Renal pelvis (tissue), 12 donors: ENCODE measurements at places on chromosomes 4 and X.

DNA sequence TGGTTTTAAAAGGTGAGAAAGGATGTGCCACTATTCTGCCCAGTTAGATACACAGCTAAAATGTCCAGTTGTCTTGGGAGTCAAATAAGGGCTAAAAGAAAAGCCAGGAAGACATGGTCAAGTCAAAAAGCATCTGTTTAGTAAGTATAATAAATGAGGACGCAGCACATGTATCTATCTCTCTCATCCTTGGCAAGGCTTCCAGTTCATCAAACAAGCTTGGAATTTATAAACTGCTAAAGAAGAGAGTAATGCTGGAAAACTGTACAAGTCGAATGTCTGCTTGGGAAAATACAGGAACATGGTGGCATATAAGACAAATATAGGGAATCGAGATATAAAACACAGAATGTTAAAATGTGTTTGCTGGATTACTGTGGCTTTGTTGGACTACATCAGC, 106.7 kb downstream of the GPC3 start:
- no peak for DNase-seq

- no peak for DNase-seq
These were observed 46.7 kb downstream of the MAOB start for GRCh38 chrX:43835559-43835958.

DNA sequence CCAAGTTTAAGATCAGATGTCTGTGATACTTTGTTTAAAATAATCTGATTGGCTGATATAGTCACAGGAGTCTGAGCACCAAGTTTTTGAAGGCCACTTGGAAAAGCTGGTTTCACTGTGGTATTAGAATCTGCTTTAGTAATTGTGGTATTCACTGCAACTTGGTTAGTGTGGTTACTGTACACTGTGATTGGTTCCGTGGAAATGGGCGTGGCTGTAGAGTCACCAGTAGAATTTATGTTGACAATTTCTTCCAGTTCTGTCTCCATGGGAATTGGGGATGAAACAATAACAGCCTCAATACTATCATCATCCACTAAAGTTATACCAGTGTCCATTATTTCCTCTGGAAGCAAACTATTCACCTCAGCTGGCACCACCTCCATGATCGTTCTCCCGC, 26.2 kb downstream of the LIN54 start:
- DNase-seq: no peak

GRCh38 chr4:8694651-8695151, 102.1 kb downstream of the CPZ start:
- DNase-seq: no peak

DNA sequence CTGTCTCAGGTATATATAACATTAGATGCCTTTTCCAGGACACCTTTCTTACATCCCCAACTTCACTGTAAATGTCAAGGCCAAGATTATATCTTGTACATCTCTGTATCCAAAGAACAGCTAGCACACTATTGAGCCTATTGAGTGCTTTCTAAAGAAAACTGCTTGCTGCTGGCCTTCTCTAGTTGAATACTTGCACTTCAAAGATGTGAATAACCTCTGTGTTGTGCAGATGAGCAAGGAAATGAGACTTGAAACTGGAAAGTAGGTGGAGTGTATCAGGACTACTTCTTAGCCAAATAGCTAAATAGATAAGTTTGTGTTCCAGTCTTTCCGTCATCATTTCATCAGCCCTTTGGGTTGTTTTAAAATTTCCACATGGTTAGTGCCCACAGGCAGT, 704.4 kb upstream of the AMOT start:
- DNase-seq: no peak

- no peak for DNase-seq
These were observed 374.3 kb downstream of the IQCM start for GRCh38 chr4:149441338-149441737.

DNA sequence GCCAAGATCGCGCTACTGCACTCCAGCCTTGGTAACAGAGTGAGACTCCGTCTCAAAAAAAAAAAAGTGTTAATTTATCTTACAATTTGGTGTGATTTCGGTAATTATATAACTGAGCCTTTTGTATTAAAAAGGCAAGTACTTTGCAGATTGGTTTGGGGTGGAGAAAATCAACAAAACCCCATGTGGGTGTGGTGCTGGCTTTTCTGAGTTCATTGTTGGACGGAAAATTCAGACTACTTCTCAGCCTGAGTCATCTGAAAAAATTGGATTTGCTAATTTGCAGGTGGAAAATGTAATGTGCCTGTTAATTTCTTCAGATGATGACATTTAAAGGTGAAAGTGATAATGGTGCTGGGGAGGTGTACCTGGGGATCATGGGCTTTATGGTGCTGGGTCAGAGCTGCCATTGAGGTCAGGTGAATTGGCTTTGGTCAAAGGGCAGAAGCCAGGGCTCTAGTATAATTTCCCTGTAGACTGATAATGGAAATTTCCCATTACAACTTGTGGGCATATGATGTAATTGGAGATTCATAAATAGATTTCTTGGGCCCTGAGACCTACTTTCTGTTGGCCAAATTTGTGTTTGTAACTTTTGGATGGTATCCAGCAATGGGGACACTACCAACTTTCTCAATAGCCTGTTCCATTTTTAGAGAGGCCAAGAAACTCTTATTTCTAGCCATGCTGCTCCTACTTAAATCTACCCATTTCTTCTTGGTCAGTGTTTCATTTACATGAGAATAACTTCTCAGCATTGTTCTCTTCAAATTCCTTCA, 74.3 kb upstream of the TEX13D start:
- no peak for DNase-seq

DNA sequence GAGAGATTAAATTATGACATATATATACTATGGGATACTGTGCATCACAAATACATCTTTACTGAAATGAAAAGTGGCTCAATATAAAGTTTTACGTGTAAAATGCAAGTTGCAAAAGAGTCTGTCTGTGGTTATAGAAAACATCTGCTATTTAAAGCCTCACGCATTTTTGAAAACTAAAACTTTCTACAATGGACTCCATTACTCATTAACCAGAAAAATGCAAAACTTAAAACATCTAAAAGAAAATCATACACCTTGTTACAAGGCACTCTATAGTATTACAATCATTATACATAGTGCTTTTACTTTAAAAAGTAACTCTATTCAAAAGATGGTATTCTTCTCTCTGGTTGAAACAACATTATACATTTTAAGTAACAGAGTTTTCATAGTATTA, 755.6 kb downstream of the DMD start:
- no peak for DNase-seq

GRCh38 chr4:41119867-41120295, 94.5 kb downstream of the APBB2 start:
- no peak for DNase-seq

- DNase-seq: no peak
These were observed 333.1 kb upstream of the KLF3 start for GRCh38 chr4:38330936-38331335.

GRCh38 chr4:184151988-184152485, 65.6 kb downstream of the ENPP6 start:
- no peak for DNase-seq

GRCh38 chr4:7744142-7744804, 195.4 kb downstream of the AFAP1 start:
- DNase-seq: no peak

DNA sequence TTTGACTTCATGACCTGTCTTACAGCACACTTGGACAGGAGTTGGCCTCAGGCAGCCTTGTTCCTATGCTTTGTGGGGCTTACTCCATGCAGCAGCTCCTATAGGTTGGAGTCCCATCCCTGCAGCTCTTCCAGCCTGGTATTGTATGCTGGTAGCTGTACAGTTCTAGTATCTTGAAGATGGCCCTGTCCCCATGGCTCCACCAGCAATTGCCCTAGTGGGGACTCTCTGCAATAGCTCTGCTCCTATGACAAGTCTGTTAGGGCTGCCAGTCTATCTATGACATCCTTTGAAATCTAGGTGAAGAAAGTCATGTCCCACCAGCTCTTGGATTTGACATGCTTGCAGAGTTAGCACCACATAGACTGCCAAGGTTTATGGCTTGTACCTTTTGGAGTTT, 252.6 kb downstream of the ANTXR2 start:
- DNase-seq: no peak

GRCh38 chrX:1416327-1416784, 24.4 kb upstream of the SLC25A6 start:
- DNase-seq: no peak

- no peak for DNase-seq
These were observed 62.3 kb upstream of the CD99 start for GRCh38 chrX:2628751-2629315.

- no peak for DNase-seq
These were observed 405.9 kb downstream of the ADGRL3 start for GRCh38 chr4:61605984-61606383.

- DNase-seq: no peak
These were observed 107.9 kb downstream of the PSAPL1 start for GRCh38 chr4:7326693-7327340.

DNA sequence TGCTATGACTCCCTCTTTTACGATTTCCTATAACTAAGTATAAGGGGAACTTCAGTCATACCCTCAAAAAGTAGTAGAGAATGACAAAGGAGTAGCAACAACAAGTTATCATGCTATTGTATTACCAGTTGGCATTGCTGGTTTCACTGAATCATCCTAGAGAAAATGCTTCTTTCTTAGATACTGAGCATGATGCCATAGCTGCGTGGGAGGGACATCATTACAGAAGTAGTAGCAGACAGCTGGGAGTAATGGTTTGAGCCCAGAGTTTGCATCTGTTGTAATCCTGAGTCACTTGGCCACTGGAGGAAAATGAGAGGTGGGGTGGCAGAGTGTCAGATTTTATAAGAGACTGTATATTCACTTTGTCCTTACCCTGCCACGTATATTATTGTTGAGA, 38.6 kb downstream of the MTMR1 start:
- no peak for DNase-seq

DNA sequence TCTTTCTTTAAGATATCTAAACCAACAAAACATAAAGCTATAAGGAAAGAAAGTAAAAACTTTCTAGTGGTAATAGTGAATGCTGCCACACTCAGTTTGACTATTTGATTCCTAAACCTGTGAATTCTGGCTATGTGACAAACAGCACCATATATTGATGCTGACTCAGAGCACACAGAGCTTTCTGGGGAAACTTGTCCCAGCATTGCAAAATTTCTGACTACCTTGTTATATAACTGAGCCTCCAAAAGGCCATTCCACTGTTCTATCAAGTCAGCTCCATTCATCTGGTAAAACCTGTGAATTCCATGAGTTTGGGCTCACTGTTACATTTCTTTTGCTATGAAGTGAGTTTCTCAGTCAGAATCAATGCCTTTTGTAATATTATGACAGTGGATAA, 1229.7 kb downstream of the PCDH18 start:
- DNase-seq: no peak

DNA sequence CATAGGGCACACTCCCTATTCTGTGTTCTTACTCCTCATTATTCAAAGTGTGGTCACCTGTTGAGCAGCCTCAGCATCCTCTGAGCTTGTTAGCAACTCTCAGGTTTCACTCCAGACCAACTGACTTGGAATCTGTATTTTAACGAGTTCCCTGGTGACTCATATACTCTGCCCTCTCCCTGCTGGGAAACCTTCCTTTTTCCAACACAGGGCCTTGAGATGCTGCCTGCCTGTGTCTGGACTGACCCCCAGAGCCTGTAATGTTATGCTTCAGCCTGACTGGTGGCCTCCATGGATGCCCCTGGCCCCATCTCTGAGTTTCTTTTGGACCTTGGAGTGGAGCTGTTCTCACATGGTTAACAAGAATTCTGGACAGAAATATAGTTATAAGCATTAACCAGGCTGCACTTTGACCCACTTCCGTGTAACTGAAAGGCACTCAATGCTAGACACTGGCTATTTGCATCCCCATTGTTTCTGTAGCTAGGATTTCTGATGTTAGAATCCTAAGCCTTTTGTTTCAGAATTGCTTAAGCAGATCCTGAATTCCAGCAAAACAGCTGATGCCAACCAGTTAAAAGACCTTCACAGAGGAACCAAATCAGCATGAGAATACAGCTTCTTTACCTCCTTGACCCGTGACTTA, 262.6 kb downstream of the STIM2 start:
- no peak for DNase-seq

- DNase-seq: no peak
These were observed 162.5 kb upstream of the BCOR start for GRCh38 chrX:40260146-40260747.

- no peak for DNase-seq
These were observed 272.8 kb upstream of the TENM3 start for GRCh38 chr4:181970366-181970765.

DNA sequence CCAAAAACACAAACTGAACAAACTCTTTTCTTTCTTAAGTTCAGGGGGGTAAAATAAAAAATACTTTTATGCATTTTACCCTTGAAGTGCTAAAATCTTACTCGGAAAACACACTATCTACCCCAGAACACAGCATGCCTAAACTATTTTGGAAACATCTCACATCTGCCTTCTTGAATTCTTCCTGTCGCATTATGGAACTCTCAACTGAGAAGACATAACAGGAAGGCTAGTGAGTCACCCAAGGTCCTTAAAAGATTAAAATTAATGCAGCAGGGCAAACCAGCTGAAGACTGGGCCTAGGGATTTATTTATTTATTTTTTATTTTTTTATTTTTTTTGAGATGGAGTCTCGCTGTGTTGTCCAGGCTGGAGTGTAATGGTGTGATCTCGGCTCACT, 208.2 kb downstream of the APBB2 start:
- DNase-seq: no peak

- DNase-seq: peak; percentile 76
These were observed 1.7 kb downstream of the PRAF2 start for GRCh38 chrX:49071877-49072711.

GRCh38 chr4:122542411-122543236, 78.2 kb downstream of the IL21 start:
- DNase-seq: no peak

DNA sequence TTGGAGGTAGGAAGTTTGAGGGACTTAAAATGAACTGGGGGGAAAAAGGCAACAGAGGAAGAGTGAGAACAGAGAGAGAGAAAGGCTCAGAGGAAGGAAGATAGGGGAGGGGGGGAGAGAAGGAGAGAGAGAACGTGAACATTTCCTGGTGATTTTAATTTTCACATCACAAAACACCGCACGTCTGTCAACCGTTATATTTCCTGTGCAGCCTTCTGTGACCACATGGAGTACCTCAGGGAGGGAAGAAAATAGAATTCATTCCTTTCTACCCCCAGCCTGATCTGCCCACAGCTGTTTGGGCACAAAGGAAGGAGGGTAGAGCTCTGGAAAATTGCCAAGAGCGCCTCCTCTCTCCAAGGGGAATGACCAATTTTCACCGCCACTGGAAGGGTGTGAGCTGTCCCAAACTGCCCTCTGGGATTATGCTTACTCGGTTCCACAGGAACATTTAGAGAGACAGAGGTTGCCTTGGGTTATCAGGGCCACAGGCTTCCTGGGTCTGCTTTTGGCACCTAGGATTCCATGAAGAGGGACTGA, 135.7 kb upstream of the MAMLD1 start:
- DNase-seq: no peak

DNA sequence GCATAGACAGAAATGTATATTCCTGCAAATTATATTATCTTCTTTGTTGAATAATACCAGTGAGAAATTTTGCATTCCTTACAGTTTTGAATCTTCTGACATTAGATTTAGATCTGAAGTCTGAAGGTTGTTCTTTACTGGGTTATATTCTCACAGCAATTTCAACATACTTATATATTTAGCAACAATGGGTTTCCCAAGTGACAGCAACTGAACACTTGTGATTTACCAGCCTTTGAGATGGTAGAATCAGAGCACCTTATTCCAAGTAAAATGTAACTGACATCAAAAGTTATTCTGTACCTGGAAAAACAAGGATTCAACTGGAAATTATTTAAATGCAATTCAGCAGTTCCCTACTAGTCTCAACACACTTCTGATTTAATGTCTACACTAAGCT, 66.0 kb downstream of the RELL1 start:
- no peak for DNase-seq

- no peak for DNase-seq
These were observed 1306.8 kb downstream of the STIM2 start for GRCh38 chr4:28167411-28167810.
